Activated CD4-positive, alpha-beta T cell treated with anti-CD3 and anti-CD28 coated beads for 4 hours (primary cell): ENCODE measurements at places on chromosomes 5 and 9.

DNA sequence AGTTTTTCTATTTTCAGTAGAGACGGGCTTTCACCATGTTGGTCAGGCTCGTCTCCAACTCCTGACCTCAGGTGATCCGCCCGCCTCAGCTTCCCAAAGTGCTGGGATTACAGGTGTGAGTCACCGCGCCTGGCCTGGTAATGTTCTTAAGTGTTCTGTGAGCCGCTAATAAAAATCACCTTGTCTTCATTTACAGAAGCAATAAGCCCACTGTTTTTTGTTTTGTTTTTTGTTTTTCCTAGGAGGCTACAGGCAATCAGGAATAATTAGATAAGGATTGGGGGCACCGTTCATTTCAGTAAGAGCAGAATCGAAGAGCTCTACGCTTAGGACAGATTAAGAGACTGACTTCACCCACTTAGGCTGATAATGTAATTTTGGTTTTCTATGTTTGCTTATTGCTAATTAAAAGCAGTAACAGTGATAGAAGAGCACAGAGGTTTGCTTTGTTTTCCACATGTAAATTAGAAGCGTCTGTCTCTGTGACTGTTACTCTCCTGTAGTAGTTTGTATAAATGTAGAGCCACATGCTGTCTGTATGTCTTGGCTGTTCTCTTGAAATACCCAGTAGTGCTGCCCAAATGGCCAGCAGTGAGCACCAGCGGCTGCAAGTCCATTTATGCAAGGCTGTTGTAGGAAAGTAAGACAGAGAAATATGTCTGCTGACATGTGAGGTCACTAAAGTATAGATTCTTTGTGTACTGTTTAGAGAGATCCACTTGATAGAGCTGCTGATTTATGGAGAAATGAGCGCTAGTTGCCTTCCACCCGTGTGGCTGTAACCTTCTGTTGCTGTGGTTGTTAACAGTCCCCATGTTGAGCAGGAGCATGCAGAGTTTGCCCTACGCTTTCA is 30.5 kb downstream of the TRIO start:
- no peak for DNase-seq

- DNase-seq: no peak
These were observed 196.0 kb upstream of the ANKRD55 start for GRCh38 chr5:56429110-56429561.

GRCh38 chr5:155983954-155984353 is 343.0 kb upstream of the SGCD start:
- no peak for DNase-seq

GRCh38 chr9:21029661-21030060 is 1.8 kb downstream of the HACD4 start:
- no peak for DNase-seq

GRCh38 chr5:125083981-125084380 is 337.5 kb upstream of the ZNF608 start:
- no peak for DNase-seq

DNA sequence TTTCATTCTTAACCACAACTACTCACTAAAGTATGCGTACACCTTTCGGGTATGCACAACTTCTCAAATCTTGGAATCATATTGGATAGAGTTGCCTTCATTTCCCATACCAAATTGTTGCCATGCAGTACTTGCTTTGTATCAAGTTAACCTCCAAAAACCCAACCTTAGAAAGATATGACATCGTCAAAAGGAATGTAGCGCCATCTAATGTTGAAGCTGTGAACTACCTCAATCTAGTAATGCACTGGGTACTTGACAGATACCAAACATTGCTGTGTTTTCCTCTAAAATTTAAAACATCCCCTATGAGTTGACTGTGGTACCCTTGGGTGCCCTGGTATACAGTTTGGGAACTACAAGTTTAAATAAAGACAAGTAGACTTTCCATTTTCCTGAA is 318.4 kb downstream of the ARL15 start:
- no peak for DNase-seq
